ENCODE measurements at places on chromosomes 7 and 10.

GRCh38 chr7:121398246-121398645 is 2.1 kb upstream of the FAM3C start:
- DNase-seq, result no peak

- no peak for DNase-seq
Observed at GRCh38 chr10:78408671-78409472, 375.2 kb downstream of the RPS24 start.

DNA sequence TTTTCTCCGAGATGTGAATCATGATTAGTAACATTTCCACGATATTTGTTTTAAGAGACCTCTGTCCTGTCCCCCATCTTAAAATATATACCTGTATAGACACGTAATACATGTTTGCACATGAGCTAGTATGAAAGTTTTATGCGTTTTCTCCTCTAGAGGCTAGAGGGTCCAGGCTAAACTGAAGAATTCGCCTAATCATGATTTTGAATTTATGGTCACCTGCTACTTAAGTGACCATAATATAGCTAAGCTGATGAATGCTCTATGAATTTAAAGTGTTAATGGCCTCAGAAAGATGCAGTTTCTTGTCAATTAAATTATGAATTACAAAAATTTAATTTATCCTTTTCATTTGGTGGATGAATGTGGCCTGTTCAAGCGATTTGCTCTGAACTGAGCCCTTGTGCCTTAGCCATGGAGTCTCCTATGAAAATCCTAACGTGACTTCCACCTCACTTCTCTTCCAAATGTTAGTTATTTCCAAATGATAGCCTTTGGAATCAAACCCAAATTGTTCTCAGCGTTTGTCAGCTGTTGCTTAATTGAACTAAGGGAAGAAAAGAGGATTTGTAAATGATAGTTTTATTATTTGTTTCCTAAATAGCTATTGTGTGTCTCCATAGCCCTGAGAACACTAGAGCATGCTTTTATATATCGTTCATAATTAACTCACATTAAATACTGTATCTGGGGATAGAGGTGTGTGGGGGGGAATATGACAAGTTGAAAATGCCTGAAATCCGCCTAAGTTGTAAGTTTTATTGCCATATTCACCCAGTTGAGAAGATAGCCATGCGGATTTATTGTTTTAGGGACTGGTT is 2.3 kb downstream of the CELF2 start:
- DNase-seq, result no peak

- no peak for DNase-seq
Observed at GRCh38 chr7:150847536-150847935, 4.8 kb upstream of the AOC1 start.

GRCh38 chr10:69097729-69098128 is 9.8 kb downstream of the SRGN start:
- DNase-seq, result no peak

DNA sequence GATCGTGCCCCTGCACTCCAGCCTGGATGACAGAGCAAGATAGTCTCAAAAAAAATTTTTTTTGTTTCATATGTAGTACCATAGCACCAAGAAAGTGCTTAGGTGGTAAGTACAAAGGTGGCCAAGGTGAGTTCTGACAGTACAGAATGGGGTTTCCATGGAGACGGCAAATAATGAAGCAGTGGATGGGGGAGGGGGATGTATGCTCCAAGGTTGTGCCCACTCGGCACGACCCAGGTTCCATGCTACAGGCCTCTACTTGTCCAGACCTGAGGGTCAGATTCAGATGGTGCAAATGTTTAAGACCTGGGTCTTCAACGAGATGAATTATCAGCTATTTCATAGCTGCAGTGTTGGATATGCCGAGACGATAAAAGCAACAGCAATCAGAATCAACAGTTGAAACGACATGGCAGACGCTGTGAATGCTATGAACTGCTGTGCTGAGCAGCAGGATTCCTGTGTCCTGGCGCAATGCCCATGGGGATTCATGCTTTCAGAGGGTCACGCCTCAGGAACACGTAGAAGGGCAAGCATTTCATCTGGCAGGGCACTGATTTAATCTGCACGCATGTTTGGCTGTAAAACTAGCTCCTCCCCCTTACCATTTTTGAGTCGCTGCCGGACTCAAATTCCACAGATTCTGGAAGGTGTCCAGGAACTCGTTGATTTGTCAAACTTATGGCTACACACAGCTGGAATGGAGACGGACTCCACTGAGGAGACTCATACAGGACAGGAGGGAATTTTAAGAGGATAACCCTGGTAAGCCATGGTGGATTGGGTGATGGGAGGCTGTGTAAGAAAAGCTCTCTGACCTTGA is 256.5 kb downstream of the FRMD4A start:
- DNase-seq, result no peak

- DNase-seq, result peak; percentile 75
Observed at GRCh38 chr10:80196270-80196949, 8.9 kb downstream of the ANXA11 start.

GRCh38 chr10:30048768-30049517 is 10.4 kb downstream of the JCAD start:
- DNase-seq, result no peak

- DNase-seq, result no peak
Observed at GRCh38 chr7:37796138-37796775, 52.1 kb upstream of the NME8 start.
